Activated naive CD4-positive, alpha-beta T cell (primary cell): ENCODE measurements at places on chromosomes 7 and 10.

DNA sequence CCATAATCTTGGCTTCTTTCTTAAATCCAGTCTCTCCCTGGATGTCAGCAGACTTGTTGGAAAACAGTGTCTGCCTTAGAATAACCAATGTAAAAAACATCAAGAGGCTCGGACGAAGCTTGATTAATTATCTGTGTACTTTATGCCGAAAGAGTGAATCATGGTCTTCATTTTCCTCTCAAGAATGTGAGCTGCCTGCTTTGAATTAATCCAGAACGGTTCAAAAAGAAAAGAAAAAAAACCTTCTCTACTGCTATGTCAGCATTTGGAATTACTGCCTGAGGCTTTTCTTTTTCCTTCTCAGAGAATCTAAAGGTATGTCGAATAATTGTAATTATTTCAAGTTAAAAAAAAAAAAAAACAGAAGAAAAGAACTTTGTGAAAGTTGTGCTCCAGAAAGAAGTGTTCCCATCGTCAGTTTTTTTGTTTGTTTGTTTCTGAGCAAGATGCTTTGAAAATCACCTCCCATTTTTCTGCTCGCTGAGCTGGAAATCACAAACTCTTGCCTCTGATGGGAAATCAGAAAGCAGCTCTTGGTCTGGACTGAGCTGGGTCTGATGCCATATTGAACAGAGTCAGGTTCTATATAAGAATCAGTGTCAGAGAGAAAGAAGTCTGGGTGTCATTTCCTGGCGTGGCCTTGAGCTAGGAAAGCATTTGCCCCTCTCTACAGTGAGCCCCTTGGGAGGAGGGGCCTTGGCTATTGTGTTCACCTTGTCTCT lies 20.2 kb downstream of the PLPP4 start:
- no peak for DNase-seq

DNA sequence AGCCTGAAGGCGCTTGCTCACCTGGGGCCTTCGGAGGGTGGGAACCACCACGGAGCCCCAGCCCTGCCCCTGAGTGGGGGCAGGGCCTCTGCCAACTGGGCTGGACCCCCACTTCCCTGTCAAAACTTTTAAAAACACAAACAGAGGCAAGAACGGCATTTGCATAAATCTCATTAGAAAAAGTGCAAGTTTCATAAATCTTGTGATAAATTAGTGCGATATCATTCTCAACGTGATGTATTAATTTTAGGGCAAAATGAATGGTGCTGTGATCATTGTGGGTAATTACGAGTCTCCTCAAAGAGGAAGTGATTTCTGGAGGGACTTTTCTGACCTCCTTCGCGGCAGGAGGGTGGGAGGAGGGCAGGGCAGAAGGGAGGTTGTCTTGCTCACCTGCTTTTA lies 98.3 kb downstream of the CDH23 start:
- no peak for DNase-seq

DNA sequence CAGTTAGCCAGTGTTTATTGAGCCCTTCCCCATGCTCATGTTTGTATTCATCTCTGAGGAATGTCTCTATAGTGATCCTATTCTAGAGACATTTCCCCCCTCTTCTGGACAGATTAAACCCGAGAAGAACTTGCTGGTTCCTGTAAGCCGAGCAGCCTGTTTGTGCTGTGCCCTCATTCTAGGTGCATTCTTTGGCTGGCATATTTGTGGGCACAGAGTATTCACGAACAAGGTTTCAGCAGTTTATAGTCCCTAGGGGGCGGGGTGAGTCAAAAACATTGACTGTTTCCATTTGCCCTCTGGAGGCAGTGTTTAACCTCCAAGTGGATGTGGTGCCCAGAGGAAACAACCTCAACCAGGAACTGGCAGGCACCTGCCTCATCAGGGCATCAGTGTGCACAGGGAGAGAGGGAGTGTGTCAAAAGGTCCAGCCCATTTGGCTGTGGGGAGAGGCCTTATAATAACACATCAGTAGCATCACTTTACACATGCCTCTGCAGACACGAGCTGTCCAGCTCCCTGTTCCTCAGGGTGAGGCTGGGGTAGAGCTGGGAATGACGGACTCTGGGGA lies 273.3 kb upstream of the LRGUK start:
- DNase-seq: no peak

GRCh38 chr10:130958003-130958402 lies 353.5 kb downstream of the TCERG1L start:
- no peak for DNase-seq

GRCh38 chr7:158975526-158976467 lies 119.4 kb downstream of the DYNC2I1 start:
- no peak for DNase-seq

GRCh38 chr10:1745780-1746456 lies 8.6 kb upstream of the ADARB2 start:
- DNase-seq: no peak

DNA sequence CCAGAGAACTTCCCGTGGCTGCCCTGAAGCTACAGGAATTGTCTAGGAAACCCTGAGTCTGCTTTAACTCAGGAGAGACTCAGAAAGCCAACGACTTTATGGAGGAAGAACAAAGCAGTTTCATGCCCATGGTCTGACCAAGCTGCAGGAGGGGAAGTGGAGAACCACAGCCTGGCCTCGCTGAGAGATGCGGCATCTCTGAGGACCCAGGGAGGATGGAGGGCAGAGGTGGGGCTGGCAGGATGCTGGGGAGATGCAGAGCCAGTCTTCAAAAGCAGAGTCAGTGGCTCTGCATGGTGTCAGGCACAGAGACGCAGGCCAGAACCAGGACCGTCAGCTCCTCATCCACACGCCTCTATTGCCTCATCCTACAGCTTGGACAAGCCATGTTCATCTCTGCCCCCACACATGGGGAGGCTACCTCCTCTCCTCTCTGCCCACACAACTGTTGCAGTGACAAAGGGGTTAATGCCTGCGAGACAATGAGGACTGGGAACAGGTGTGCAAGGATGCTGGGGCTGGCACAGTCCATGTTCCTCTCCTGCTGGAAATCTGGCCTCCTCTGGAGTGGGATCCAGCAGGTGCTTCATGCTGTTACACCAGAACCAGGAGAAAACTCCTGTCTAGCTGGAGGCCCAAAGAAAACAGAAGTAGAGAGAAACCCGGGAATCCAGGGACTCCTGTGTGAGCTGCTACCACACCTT lies 267.0 kb downstream of the PLXNA4 start:
- DNase-seq: no peak

GRCh38 chr10:95626500-95626899 lies 30.0 kb downstream of the ALDH18A1 start:
- DNase-seq: no peak

GRCh38 chr7:101542527-101543241 lies 86.4 kb downstream of the MYL10 start:
- DNase-seq: peak; percentile 72

DNA sequence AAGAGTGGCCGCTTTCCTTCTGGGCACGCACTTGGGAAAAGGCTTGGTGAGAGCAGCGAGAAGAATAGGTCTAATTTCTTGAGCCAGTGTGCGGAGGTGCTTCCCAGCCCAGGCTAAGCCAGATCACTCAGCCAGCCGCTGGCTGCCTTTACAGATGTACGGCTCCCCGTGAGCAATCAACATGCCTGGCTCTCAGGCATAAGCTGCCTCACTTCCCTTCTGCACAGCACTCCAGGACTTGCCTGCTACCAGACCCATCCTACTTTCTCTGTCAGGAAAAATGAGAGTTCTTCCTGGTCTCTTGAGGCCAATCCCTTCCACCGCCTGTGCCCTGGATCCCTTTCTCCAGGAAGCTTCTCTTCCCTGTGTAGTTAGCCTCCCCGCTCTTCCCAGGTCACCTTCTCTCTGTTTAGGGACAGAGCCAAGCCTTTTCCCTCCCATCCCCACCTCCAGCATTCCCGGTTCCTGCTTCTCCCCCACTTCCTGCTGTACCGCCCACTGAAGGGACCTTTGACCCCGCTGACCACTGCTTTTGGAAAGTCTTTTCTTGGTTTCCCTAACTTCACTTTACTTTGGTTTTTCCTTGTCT lies 1.1 kb upstream of the ACTR3C start:
- no peak for DNase-seq

DNA sequence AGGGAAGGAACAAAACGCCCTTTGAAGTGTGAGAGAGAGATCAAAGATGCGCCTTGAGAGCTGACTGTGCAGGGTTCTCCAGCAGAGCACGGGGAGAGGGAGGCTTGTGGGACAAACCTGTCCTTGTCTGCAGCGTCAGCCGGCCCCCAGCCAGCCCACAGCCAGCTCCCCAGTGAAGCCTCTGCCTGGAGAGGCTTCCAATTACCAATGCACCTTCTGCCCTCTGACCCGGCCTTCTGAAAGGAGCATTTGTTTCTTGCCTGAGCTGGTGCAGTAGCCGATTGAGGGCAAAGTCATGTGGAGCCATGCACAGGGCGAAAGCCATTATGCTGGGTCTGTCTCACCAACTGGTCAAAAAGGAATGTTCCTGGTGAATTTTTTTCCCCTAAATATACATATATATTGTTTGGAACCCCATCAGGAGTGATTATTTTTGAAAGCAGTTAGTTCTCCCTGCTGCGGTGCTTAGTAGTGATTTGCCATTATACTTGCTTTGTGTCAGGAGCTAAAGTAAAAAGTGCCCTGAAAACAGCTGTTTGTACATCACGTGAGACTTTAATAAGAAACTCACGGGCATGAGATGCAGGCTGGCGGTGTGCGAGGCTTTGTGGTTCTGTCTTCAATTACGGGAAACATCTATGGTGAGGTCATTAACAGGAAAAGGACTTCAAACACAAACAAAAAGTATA lies 268.6 kb downstream of the KLF6 start:
- no peak for DNase-seq

GRCh38 chr10:100737355-100738054 lies 7.9 kb upstream of the PAX2 start:
- no peak for DNase-seq

- no peak for DNase-seq
Observed at GRCh38 chr10:34141032-34141680, 673.9 kb downstream of the PARD3 start.

GRCh38 chr7:77538281-77539212 lies 1.5 kb downstream of the PTPN12 start:
- DNase-seq: no peak

- no peak for DNase-seq
Observed at GRCh38 chr10:52220947-52221346, 93.1 kb upstream of the DKK1 start.

GRCh38 chr7:13948019-13948801 lies 41.3 kb downstream of the ETV1 start:
- no peak for DNase-seq

GRCh38 chr7:81300753-81301152 lies 381.9 kb upstream of the SEMA3C start:
- DNase-seq: no peak

GRCh38 chr7:123024989-123025758 lies 29.7 kb upstream of the TAS2R16 start:
- DNase-seq: no peak

- no peak for DNase-seq
Observed at GRCh38 chr7:26633557-26633956, 230.8 kb downstream of the SKAP2 start.

GRCh38 chr10:102392306-102392705 lies 3.2 kb upstream of the NFKB2 start:
- DNase-seq: no peak

DNA sequence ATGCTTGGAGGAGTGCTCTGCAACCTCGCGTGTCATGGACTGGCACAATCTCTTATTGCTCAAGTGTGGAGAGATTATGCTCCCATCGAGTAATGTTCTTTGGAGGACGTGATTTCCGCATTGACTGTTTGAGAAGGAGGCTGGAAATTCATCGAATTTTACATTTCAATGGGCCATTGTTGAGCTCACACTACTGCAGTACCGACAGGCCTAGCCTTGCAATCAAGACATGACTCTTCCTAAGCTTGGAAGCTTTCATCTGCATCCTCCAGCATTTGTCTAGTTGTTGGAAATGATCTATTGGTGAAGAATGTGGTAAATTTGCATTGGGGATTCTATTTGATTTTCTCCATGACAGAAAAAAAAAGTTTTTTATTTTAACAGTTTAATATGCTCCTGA lies 156.8 kb downstream of the FZD1 start:
- DNase-seq: no peak

DNA sequence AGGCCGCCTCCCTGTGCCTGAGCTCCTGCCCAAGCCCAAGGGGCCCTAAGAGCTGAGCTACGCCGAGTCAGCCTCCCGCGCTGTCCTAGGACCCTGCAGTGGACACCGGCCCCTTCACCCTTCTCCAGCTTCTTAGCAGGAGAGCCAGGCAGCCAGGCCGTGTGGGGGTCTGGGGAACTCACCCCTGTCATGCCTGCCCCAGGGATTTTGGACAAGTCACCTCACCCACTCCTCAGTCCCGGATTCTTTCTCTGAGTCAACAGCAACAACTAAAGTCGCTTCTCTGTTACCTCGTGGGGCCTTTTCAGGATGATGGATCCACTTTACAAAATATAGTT lies 79.3 kb downstream of the MKI67 start:
- no peak for DNase-seq

DNA sequence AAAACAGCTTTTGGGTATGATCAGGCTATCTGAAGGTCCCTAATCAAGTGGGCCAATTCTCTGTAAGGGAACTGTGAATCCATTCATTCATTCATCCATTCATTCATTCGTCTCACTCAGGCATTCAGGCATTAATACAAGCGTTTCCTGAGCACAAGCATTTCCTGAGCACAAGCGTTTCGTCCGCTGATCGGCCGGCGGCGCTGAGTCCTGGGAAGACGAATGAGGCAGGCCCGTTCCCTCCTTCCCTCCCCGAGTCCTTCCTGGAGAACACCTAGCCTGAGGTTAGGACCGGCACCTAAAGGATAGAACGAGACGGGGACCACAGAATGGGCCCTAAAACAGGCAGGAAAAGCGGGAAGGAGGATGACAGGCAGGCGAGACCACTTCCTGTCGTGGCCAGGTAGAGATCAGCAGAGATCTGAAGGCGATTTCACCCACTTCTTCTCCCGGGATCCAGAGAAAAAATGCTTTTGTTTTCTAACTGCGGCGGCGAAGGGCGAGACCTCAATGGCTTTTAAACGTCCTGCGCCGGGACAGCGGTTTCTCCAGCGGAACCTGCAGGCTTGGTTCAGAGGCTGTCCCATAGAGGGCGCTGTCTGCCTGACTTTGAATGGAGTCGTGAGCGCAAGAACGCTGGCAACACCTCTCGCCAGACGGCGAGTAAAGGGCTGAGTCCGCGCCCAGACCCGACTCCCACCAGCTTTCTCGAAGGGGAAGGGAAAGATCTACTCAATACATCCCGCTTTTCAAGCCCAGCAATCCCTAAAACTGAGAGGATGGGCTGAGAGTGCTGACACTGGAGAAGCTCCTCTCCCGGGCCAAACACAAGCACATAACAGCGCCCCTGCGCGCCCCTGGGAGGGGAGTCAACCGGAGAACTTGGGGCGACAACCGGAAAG lies 2.9 kb upstream of the HMX3 start:
- peak; percentile 36 for DNase-seq

DNA sequence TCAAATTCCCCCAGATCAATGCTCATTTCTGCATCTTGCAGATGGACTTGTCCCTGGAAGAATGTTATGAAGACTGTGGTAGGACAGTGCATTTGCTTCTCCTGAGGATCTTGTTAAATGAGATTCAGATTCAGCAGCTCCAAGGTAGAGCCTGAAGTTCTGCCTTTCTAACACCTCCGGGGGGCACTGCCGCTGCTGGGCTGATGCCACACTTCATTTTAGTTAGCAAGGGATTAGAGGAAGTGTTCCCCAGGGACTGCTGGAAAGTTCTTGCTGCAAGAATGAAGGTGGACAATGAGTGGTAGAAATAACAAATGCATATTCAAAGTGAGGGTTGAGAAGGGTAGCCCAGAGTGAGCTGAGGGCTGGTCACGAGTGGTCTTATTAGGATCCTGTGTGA lies 434.3 kb upstream of the AKR1E2 start:
- no peak for DNase-seq
